Mammary microvascular endothelial cell (primary cell): ENCODE measurements at places on chromosomes 5 and 9. TPM values are rescaled to one million over a fixed set of nuclear protein-coding genes. Genes with fewer than 3 reads are reported as not detected.

Gene SPATA31E1
- not detected in 2 replicates for total RNA-seq

Gene SLU7
- 34.7 and 41.4 TPM in 2 replicates for total RNA-seq

Gene TDRD7
- total RNA-seq = 14.3 and 15.4 TPM in 2 replicates

Gene MCIDAS
- not detected in 2 replicates for total RNA-seq

Gene RBM18
- 12.6 and 18.7 TPM in 2 replicates for total RNA-seq

Gene ANXA2R
- 8.1 and 9.1 TPM in 2 replicates for total RNA-seq
